ENCODE measurements at places on chromosomes 3 and 15.
A peak's percentile ranks its signal among the peaks of the same experiment; 100 is the strongest.

GRCh38 chr3:22319446-22319845, 568.4 kb upstream of the ZNF385D start:
- DNase-seq: no peak

- DNase-seq: no peak
These were observed 211.2 kb downstream of the CNTN3 start for GRCh38 chr3:74403307-74403706.

GRCh38 chr15:58438956-58439355, 7.2 kb downstream of the LIPC start:
- peak; percentile 44 for DNase-seq

DNA sequence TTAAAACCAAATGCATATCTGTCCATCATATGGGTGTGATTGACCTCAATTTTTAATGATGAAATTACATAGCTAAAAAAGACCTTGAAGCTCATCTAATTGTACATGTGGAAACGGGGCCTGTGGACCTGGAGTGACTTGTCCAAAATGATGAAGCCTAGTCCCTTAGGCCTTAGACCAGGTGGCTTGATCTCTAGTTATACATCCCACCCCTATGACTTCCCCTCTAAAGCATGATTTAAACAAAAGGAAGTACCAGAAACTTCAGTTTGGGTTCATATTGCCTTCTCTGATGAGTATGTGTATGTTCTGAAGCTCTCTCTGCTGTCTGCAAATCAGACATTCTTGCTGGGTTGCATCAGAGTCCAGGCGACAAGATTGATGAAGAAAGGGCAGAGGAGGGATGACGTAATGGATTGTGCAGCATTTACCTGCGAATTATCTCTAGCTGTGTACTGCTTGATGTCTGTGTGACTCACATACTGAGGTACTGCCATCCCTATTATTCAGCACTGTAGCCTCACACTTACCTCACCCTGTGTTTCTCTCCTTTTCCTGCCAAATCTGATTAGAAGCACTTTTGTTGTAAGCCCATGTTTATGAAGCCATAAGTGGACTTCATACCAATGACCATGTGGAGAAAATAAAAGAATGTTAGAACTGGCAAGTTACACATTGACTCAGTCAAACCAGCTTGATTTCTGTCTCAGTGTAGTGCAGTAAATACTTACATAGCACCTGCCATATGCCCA, 111.5 kb downstream of the FILIP1L start:
- peak; percentile 32 for DNase-seq

DNA sequence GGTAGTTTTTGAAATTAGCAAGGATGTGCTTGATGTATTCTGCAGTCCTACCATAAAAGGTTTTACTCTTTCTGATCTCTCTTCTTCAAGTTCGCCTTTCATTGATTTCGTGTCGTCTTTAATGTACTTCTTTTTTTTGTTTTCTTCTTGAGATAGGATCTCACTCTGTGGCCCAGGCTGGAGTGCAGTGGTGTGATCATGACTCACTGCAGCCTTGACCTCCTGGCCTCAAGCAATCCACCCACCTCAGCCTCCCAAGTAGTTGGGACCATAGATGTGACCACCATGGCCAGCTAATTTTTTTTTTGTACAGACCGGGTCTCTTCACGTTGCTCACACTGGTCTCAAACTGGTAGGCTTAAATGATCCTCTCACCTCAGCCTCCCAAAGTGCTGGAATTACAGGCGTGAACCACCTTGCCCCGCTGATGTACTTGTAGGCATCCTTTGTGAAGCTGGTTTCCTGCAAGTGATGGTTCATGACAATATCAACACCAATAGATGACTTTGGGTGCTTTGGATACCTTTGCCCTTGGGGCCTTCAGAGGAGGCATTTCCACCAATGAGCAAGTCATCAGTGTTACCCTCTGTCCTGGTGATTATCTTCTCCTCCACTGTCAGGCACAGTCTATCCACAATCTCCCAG, 28.9 kb upstream of the RNF7 start:
- no peak for DNase-seq

GRCh38 chr3:118128886-118129285, 905.8 kb downstream of the IGSF11 start:
- DNase-seq: no peak

DNA sequence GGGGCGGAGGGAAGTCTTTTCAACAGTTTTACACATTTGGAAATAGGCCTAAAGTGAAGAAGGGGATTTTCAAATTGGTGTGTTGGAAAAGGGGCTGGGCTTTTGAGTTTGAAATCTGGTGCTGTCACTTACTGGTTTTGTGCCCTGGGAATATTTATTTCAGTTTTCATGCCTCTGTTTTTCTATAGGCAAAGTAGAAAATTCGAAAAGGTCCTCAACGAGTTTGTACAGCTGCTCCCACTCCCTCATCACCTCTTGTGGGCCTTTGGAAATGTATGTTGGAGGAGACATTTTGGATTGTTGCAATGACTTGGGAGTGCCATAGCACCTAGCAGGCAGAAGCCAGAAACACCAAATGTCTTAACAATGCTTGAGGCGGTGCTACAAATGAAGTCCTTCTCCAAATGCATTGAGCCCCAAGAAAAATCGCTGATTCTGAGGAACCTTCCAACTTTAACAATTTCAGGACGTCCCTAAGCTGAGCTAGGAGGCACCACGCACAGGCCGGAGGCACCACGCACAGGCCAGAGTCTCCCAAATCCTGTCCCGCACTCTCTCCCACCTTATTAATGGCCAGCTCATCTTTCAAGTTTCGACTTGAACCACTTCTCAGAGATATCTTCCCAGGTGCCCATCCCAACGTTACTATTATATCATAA, 639 bp upstream of the POLR2M start:
- DNase-seq: no peak

GRCh38 chr15:49986326-49986725, 132.7 kb downstream of the ATP8B4 start:
- no peak for DNase-seq

Data from pulmonary artery endothelial cell (primary cell).